WTC11 (cell line): ENCODE measurements at places on chromosomes 12 and 14. TPM values are rescaled to one million over a fixed set of nuclear protein-coding genes. Genes with fewer than 3 reads are reported as not detected.
A peak's percentile ranks its signal among the peaks of the same experiment; 100 is the strongest.

DNA sequence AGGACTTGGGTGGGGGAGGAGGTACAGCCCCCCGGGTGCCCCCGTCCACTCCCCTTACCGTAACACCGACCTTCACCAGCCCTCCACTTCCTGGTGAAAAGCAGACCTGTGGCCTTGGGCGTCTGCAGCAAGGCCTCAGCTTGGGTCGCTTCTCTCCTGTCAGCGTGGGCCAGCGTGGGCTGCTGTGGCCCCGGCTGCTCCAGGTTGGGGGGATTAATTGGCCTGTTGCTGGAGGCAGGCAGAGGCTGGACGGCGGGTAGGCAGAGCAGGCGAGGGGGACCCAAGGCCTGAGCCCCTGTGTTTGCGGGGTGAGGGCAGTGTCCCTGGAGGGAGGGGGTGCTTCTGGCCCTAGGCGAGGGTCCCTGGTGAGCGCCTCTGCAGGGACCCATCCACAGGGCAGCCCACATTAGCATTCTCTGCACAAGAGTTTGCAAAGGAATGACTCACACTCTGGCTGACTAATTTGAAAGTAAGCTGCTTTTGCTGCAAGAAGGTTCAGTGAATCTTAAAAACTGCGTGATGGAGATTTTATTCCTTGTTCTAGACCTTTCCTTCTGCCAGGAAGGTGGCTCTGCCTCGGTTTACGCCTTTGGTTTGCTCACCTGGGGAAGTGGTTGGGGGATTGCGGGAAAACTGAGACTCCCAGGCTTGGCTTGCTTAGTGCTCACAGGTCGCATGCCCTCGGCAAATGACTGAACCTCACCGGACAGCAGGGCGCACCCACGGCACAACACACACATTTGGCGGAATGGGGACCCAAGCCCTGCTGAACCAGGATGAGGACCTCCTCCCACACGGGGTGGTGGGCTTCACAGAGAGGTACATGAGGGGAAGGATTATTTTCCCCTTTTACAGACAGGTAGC is 37.9 kb upstream of the DLK1 start:
- no peak for DNase-seq

- DNase-seq, result no peak
Observed at GRCh38 chr12:172732-173161, 41.2 kb downstream of the SLC6A12 start.

- no peak for DNase-seq
Observed at GRCh38 chr12:2876431-2877046, 435 bp downstream of the FOXM1 start.

CLEC2A gene
- 2.1 to 3.5 TPM (median 2.7 TPM) in 3 replicates for total RNA-seq

NELL2 gene
- total RNA-seq, result 37.4 to 49.9 TPM (median 45.8 TPM) in 3 replicates

- no peak for DNase-seq
Observed at GRCh38 chr12:59886131-59886733, 290.4 kb downstream of the SLC16A7 start.

KRT72 gene
- 0.11 TPM in 1 of 3 replicates, not detected in the others for total RNA-seq

SMCO2 gene
- 0.32 to 0.71 TPM (median 0.52 TPM) in 3 replicates for total RNA-seq

- DNase-seq, result no peak
Observed at GRCh38 chr12:1920971-1921370, 2.5 kb upstream of the CACNA2D4 start.

DNA sequence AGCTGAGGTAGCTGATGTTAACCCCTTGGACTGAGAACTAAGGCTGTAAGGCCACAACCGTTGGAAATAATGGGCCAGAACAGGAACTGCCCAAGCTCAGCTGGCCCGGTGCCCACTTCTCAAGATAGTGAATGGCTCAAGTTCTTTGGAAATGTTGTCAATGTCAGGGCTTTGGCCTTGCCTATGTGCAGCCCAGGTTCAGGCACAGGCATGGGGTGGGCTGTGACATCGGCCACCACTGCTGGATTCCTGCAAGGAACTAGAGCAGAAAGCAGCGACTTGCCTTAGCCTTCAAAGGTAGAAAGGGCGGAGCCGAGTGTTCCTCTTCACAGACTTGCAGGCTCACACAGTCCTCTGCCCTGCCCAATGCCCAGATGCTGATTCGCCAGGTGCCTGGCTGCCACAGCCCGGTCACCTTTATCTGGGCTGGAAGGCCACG is 291.2 kb downstream of the ZFP36L1 start:
- DNase-seq, result no peak

- DNase-seq, result peak; percentile 84
Observed at GRCh38 chr12:49296034-49296835, 1.3 kb downstream of the PRPH start.
